Left ventricle myocardium superior (tissue), 1 donor: ENCODE measurements at places on chromosomes 5 and 9.

DNA sequence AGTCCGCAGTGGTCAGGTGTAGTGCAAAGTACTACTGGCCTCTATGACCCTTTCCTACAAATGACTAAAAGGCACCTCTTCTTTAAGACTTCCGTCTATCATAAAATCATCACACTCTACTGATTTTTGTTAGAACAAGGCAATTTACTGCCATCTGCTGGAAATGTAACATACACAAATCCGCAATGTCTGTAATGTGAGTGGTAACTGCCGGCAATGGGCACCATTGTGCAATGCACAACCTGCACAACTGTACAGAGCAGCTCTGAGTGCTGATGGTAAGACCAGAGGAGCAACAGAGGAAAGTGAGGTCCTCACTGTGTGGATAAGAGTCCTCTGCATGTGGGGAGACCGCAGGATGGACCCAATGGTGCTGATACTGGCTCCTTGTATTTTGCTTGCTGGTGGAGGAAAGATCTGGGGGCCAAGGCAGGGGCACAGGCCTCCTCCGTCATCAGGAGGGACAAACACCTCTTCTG lies 103.7 kb downstream of the ATPSCKMT start:
- DNase-seq: no peak

DNA sequence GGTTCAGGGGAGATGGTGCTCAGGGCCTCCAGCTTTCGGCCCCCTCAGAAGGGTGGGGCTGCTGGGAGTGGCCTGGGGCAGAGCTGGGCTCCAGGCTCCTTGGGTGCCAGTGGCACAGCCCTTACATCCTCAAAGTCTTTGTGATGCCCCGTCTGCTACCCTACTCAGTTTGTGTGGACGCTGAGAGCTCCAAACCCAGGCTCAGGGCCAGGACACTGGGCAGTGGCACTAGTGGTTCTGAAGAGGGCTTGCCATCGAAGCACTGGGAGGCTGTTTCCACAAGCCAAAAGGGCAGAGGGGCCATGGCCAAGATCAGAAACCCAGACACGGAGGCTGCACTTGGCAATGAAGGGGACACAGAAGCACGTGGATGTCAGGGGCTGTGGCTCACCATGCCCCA lies 99.1 kb downstream of the GABBR2 start:
- DNase-seq: no peak

GRCh38 chr5:179901462-179901861 lies 6.2 kb downstream of the TBC1D9B start:
- no peak for DNase-seq

- peak; percentile 93 for DNase-seq
These were observed 304.7 kb upstream of the MSX2 start for GRCh38 chr5:174419540-174420132.

- no peak for DNase-seq
These were observed 43.0 kb upstream of the SHB start for GRCh38 chr9:38112049-38112448.

GRCh38 chr9:113508111-113508749 lies 44.7 kb downstream of the RGS3 start:
- DNase-seq: no peak

- DNase-seq: peak; percentile 35
These were observed 47.8 kb downstream of the ARHGAP26 start for GRCh38 chr5:142817949-142818431.

GRCh38 chr5:97115932-97116331 lies 26.5 kb downstream of the LIX1 start:
- DNase-seq: peak; percentile 67

DNA sequence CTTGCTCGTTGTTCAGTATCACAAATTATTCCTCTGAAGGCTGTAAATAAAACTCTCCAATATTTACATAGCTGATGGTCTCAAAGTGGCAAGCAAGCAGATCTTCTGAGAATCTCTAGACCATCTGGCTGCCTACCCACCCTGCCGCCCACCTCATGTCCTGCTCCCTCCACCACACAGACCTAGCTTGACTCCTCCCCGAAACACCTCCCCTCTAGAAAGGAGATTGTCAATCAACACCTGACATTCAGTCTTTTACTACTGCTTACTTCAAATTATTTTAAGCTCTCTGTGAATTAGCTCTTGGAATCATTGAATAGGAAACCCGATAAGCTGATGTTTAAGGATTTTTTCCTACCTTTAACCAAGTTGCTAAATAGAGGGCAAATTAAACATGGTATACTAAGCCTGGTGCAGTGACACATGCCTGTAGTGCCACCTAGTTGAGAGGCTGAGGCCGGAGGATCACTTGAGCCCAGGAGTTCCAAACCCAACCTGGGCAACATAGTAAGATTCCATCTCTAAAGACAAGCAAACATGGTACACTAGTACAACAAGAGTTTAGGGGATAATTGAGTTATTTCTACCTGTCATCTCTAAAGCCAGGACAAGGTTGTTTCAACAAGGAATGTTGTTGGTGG lies 10.9 kb upstream of the SOWAHA start:
- no peak for DNase-seq

- peak; percentile 56 for DNase-seq
These were observed 115.4 kb downstream of the RGS3 start for GRCh38 chr9:113578882-113579282.

DNA sequence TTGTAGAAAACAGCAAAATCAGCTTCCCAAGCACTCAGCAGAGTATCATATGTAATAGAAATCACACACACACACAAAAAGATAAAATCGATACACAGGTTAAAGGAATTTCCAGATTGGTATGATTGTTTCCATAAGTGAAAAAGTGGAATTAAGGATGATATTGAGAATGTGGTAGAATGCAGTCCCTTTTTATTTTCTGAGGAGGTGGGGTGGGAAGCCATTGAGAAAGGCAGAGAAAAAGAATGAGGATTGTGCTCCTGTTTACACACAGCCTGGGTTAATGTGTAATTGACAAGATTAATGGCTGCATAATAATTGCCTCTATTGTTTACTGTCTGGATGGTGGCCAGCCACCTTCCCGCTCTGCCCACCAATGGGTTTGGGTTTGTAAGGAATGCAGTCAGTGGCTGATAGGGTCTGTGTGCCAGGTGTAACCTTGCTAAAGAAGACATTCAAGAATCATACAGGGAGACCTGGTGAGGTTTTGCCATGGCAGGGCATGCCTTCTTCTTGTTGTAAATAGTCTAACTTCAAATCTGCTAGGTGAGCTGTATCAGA lies 177.2 kb upstream of the MAP3K1 start:
- no peak for DNase-seq

- DNase-seq: no peak
These were observed 5.5 kb upstream of the ESM1 start for GRCh38 chr5:54990841-54991258.

- DNase-seq: no peak
These were observed 60.3 kb downstream of the UBAP2 start for GRCh38 chr9:33988219-33988890.

DNA sequence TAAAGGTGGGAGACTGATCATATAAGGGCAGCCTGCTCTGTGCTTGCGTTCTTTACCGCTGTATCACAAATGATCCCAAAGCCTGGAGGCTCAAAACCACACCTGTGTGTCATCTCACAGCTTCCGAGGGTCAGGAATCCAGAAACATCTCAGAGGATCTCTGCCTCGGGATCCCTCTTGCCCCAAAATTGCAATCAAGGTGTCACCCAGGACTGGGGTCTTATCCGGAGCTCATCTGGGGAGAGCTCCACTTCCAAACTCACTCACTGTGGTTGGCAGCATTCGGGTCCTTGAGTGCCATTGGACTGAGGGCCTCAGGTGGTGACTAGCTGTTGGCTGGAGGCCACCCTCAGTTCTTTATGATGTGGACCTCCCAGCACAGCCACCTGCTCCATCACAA lies 26.7 kb upstream of the FCN2 start:
- DNase-seq: no peak

DNA sequence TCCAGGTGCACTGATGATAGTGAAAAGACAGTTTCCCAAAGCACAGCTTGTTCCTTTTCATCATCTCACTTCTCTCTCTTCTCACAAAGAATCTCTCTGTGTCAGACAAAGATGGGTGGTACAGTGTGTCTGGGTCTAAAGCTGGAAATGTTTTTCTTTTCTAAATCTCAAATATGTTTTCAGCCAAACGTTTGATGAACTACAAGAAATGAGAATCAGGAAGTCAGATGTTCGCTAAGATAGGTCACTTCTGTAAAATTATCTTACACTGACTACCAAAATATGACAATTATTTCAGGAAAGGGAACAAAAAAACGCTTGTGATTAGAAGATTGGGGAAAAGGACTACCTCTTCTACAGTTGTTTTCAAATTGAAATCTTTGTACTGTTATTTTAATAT lies 708.8 kb downstream of the PTPRD start:
- DNase-seq: no peak

GRCh38 chr9:127036437-127036836 lies 86.0 kb downstream of the ANGPTL2 start:
- no peak for DNase-seq

DNA sequence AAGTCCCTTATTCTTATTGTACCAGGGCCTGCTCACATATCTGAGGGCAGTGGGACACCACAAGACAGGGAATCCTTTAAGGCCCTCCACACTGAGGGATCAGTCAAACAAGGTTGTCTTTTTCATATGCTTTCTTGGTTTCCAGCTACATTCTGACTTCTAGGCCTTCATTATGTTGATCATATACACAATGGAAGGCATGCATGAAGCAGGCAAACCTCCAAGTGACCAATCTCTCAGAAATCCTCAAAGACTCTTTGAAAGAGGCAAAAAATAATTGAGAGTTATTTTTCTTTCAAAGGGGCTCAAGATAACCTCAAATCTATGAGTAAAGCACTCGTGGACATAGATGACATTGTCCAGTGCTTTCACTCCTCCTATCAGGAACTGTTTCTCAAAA lies 1195.9 kb upstream of the ACO1 start:
- DNase-seq: no peak

DNA sequence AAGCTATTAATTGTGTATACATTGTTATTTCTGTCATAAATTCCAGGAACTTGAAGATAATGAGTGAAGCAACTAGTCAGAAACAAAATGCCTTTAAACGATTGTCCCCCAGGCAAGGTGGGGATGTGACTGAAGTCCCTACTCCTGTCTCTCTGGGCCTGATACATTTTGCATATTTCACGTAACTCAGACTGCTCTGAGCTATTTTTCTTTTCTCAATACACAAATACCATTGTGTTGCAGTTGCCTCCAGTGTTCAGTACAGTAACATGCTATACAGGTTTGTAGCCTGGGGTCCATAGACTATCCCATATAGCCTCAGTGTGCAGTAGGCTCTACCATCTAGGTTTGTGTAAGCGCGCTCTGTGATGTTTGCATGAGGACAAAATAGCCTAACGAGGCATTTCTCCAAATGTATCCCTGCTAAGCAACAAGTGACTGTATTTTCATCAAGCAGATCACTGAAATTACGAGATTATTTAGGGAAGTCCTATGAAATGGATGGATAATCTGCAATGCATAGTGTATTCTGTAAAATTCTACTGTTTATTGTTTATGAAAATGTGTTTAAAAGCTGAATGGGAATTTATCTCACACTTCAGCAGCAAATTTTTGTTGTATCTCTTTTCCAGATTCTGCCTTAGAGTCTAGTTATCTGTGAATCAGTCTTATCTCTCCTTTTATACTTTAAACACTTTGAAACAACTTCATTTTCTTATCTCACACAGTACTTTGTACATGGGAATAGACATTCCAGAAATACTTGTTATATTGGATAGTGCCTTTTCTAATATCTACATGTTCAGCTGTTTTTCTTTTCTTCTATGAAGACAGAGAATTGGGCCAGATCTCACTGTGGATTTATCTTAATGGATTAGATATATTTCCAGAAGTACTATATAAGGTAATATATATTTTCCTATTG lies 150.5 kb downstream of the CD180 start:
- DNase-seq: no peak

DNA sequence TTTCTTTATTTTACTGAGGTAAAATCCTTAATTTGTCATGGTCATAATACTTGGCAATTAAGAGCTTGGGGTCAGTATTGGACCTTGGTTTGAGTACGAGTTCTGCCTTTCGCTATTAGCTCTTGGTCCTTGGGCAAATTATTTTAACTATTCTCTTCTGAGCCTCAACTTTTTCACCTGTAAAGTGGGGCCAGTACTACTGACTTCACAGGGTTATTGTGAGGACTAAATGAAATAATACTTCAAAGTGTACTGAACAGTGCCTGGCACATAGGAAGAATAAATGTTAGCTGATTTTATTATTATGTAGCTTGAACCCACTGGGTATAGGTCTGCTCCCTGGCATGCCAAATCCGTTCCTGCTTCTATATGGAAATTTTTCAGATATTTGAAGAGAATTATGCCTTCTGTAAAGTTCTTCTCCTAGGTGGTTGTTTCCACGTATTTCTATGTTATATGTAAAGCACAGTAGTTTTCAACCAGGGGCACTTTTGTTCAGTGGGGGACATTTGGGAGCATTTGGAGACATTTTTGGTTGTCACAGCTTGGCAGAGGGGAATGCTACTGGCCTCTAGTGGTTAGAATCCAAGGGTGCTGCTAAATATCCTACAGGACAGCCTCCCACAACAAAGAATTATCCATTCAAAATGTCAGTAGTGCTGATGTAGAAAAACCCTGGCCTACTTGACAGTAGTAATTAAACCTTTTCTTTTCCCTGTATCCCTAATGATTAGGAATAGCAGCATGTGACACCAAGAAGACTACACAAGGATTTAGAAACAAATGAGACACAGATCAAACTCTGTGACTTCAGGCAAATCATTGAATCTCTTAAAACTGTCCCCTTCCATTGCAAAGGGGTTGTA lies 4.5 kb downstream of the RCL1 start:
- no peak for DNase-seq

DNA sequence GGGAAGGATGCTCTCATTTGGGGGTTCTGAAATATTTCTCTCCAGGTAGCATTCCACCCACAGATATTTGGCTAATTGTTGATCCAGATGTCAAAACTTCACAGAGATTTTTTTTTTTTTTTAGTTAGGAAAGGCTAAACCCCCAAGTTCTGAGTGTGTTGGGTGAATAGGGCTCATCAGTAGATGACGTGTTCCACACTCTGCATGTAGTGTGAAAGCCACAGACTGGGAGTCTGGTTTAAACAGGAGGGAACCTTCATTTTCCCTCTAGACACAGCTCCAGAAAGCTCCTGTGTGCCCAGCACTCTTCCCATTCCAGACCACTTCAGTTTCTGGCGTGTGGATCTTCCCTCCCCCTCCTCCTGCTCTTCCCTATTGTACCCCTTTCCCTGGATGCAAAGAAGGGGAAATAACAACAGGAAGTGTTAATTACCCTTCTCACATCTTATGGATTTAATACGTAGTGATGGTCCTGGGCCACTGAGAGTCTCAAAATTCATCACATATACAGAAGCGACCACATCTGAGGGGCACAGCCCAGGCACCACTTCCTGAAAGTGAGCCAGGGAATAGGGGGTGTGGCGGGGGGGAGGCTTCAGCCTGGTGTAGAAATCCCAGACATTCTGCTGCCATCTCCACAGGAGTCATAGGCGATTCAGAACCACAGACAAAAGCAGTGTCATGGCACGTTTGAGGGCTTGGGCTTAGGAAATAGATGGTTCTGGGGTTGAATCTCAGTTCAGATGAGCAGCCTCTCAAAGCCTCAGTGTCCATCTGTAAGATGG lies 65.1 kb downstream of the DAP start:
- DNase-seq: no peak

- no peak for DNase-seq
These were observed 41.2 kb upstream of the FLT4 start for GRCh38 chr5:180690562-180690961.

GRCh38 chr9:113562653-113563381 lies 99.3 kb downstream of the RGS3 start:
- DNase-seq: no peak
